ENCODE measurements at places on chromosomes 12 and 14.

DNA sequence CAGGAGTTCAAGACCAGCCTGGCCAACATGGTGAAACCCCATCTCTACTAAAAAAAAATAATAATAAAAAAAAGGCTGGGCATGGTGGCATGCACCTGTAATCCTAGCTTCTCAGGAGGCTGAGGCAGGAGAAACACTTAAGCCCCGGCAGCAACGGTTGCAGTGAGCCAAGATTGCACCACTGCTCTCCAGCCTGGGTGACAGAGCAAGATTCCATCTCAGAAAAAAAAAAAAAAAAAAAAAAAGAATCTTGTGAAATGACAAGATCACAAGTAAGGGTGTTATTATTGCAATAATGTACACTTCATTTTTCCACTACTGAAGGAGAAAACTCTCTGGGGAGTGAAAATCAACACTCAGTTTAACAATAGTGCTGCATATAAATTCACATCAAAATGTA is 8.8 kb upstream of the PTGR2 start:
- no peak for DNase-seq

GRCh38 chr12:74891083-74891668 is 318.5 kb downstream of the KCNC2 start:
- DNase-seq: no peak

GRCh38 chr12:71890475-71890874 is 48.2 kb upstream of the TPH2 start:
- no peak for DNase-seq

- no peak for DNase-seq
Measured at GRCh38 chr14:77599889-77600288, 16.5 kb downstream of the SPTLC2 start.

- no peak for DNase-seq
Measured at GRCh38 chr14:57246933-57247657, 21.6 kb downstream of the EXOC5 start.

DNA sequence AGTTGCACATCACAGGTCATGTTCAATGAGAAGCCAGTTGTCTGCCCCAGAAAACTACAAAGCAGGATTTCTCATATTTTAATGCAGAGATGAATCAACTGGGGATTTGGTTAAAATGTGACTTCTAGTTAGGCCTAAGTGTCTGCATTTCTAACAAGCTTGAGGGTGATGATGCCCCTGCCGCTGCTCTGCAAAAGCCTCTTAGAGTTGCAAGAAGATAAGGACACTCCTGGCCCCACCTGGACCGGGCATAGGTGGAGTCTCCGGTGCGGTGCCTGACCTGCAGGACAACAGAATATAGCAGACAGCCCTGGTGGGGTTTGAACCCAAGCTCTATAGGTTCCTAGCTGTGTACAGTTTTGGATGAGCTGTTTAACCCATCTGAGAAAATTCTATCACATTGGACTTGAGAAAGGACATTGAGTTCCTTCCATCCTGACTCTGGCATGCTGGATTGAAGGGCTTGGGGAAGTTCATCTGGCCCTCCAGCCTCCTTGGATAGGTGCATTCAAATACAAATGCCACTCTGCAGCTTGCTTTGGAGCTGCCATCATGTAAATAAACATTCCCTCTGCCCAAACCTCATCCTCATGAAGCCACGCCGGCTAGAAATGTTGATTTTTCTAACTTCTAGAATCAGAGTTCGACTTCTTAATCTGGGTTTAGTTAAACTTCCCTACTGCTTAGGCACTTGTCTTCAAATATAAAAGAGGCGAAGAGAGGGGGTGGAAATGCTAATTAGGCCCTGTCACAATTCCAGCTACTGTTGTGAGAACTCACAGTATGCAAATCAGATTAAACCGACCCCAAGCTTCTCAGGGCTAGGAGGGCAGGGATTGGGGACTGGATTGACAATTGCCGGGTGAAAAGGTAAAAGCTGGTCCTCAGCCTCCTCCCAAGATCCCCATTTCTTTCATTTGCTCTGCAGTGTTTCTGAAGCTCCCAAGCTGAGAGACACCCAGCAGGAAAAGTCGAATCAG is 1225.6 kb downstream of the VRK1 start:
- no peak for DNase-seq

- DNase-seq: no peak
Measured at GRCh38 chr14:53180272-53181221, 27.4 kb upstream of the DDHD1 start.

DNA sequence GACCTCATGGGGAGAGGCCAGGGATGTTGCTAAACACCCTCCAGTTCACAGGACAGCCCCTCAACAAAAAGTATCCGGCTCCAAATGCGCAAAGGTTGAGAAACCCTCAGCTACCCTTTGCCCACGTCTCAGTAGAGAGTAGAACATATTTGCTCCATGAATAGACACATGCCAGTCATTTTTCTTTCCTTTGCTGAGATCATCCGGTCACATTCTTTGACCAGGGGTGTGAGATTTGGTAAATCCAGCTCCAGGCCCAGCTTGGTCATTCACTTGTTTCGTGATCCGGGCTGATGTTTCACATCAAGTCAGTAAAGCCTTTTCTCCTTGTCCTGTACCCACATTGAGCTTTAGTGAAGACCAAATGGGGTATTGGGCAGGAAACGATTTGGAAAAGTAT is 83.6 kb upstream of the LHX5 start:
- DNase-seq: no peak

GRCh38 chr14:93510056-93510455 is 79.3 kb downstream of the UNC79 start:
- DNase-seq: no peak

GRCh38 chr12:108875682-108876361 is 4.1 kb upstream of the DAO start:
- no peak for DNase-seq

- no peak for DNase-seq
Measured at GRCh38 chr14:81868172-81868571, 334.5 kb upstream of the SEL1L start.

DNA sequence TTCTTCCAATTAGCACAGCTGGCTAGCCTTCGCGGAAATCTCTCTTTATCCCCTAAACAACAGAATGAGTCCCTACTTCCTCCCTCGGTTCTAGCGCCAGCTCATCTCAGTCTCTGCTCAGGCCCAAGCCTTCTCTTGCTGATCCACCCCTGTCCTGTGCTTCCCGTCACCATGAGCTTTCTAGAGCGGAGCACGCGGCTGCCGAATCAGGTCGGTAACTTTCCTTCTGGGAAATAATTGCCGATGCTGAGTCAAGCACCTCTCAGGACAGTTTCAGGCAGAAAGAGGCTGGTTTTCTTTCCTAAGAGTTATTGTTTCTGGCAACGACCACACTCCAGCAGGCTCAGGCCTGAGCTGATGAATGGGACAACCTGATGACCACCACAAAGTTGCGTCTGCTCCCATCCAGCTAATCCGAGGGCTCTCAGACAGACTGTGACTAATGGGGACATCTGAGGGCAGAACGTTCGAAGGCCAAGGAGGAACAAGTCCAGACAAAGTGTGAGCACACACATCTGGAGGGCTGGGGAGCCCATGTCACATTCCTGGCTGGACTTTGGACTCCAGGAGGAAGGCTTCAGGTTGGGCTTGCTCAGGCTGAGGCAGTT is 13.6 kb upstream of the GPR68 start:
- no peak for DNase-seq

GRCh38 chr14:29601616-29602015 is 326.0 kb downstream of the PRKD1 start:
- no peak for DNase-seq

GRCh38 chr12:116236148-116236731 is 41.3 kb downstream of the MED13L start:
- no peak for DNase-seq

GRCh38 chr14:34536951-34537676 is 2.4 kb downstream of the EAPP start:
- no peak for DNase-seq

DNA sequence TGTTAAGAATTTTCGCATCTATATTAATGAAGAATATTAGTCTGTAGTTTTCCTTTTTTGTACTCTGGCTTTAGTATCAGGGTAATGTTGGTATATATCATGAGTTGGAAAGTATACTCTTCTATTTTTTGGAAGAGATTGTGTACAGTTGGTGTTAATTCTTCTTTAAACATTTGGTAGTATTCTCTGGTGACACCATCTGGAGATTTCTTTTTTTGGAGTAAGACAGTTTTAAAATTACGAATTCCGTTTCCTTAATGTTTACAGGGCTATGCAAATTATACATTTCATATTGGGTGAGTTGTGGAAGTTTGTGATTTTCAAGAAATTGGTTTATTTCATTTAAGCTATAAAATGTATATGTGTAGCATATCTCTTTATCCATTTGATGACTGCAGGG is 183.8 kb upstream of the NOS1 start:
- DNase-seq: no peak

- DNase-seq: no peak
Measured at GRCh38 chr12:47816403-47817271, 3.1 kb downstream of the HDAC7 start.

GRCh38 chr12:1815814-1816729 is 4.3 kb upstream of the LRTM2 start:
- no peak for DNase-seq

DNA sequence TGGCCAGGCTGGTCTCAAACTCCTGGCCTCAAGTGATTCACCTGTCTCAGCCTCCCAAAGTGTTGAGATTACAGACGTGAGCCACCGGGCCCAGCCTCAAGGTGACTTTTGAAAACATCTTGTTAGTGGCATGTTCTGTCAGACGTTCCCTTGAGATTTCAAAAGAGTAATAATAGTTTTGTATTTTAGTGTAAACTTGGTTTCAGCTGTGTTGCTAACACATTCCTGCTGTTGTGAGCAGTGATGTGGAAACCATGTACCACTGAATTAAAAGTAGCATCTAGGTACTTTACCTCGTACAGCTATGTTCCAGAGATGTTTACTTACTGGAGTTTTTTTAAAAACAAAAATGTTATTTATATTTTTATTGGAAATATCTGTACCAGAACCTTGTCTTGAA is 111.3 kb downstream of the AEBP2 start:
- no peak for DNase-seq

DNA sequence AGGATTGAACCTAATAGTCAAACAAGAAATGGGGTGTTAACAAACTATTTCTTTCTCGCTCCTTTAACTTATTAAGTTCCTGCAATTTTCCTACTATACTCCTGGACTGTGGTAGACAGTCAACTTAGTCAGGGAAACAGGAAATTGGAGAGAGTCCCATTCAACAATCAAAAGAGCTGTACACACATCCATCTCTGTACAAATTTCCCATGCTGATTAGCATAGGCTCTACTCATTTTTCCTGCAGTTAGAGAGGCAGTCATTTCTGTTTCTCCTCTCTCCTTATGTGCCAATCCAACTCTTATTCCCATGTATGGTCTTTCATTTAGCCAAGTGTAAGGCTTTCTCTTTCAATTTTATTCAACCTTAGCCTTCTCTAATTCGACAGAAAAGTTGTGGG is 1168.5 kb upstream of the FLRT2 start:
- no peak for DNase-seq

DNA sequence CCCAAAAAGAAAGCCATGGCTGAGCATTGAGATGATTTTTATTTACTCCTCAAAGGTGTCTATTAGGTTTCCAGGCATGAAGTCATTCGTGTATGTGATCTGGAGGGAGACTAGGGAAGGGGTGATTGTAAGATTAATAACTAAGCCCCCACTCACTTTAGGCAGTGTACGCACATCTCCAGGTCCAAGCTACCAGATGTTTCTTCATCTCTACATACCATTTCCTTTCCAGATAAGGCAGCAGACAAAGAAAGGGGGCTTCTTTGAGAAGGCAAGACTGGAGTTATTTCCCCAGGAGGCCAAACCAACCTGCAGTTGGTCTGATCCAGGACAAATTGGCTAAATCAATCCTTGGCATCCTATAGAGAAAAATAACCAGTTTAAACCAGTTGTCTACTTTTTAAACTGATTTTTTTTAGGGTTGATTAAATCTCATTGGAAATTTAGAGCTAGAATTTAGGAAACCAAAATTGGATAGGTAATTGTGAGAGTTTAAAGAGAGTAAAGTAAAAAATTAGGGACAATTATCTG is 3.9 kb downstream of the HOXC13 start:
- no peak for DNase-seq

- peak; percentile 58 for DNase-seq
Measured at GRCh38 chr14:50003213-50004021, 110.5 kb downstream of the ARF6 start.

- DNase-seq: no peak
Measured at GRCh38 chr12:93047118-93047517, 118.0 kb upstream of the EEA1 start.

DNA sequence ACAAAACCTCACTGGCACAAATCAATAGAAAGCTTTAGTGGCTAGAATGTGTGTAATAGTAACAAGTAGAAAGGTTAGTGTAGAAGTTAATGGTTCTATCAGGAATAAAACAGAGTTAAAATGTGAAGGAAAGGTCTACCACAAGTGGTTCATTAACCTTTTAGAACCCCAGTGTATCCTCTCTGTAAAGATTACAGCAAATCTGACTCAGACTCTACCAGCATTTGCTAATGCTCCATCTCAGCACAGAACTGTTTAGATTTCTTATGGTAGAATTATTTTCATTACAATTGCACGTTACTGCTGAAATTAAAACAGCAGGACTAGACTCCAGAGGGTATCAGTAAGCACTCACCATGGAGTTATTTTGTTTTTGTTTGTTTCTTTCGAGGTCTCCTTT is 609.0 kb upstream of the LMO3 start:
- no peak for DNase-seq

DNA sequence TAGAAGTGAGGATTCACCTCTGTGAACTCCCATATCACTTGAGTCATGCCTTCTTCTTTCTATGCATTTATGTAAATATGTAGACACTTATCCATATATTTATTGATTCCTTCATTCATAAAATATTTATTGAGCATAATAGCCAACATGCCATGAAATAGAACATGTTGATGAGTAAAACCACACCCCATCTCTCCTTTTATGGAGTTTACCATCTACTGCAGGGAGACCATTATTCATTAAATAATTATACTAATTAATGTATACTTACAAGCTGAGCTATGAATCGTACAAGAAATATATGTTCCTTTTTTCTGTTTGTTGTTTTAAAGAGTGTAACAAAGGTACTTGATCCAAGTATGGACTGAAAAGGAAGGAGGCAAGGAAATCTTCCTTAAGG is 17.4 kb upstream of the IGF1 start:
- DNase-seq: no peak

GRCh38 chr12:49698619-49699545 is 8.3 kb downstream of the FMNL3 start:
- DNase-seq: no peak

- no peak for DNase-seq
Measured at GRCh38 chr14:37088356-37089215, 83.8 kb downstream of the SLC25A21 start.

GRCh38 chr12:104342635-104343249 is 39.2 kb downstream of the EID3 start:
- no peak for DNase-seq
